Activated naive CD8-positive, alpha-beta T cell treated with anti-CD3 and anti-CD28 coated beads, Interleukin-2, amount 10 ng/mL, durations not matched to agents 7 days and 5 days (primary cell): ENCODE measurements at places on chromosomes 6 and 20. TPM values are rescaled to one million over a fixed set of nuclear protein-coding genes. Genes with fewer than 3 reads are reported as not detected.

The TRIM26 gene
- 75.5 TPM for total RNA-seq

- DNase-seq = no peak
Measured at GRCh38 chr6:41636833-41637193, 1.5 kb upstream of the MDFI start.

The ZNF165 gene
- total RNA-seq = 1.2 TPM

- DNase-seq = no peak
Measured at GRCh38 chr6:169489563-169490245, 212.1 kb downstream of the WDR27 start.

The ADGRB3 gene
- not detected for total RNA-seq

DNA sequence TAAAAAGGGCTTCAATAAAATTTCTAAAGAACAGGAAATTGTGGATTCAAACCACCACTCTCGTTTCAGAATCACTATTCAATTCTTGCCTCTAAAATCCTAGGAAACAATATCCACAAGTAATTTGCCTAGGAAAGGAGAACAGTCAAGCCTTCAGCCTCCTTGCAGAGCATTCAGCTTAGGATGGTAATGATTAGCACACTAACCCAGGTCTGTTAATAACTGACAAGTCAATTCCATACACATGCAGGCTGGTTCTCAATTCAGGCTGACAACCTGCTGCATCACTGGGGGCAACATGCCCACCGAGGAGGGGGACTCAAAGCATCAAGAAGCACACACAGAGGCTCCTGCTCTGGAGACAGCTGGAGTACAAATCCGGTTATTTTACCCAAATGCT, 57.6 kb downstream of the GMDS start:
- DNase-seq = no peak

The LYRM4 gene
- total RNA-seq = 26.5 TPM

The CDSN gene
- total RNA-seq = not detected

DNA sequence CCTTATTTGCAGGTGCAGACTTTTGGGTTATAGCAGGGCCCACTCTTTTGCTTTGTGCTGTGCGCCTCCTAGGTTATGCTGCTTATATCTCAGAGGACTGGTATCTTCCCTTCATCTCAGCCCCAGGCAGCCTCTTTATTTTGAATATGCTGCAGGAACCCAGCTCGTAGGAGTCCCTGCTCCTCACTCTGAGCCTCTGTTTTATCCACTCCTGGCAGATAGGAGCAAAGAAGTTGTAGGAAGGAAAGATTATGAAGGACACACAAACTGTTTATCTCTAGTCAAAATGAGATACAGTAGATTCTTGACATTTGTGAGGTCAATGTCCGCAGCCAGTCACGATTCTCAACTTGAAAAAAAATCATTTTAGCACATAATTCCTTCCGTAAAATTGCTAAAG, 15.6 kb downstream of the L3MBTL3 start:
- no peak for DNase-seq

DNA sequence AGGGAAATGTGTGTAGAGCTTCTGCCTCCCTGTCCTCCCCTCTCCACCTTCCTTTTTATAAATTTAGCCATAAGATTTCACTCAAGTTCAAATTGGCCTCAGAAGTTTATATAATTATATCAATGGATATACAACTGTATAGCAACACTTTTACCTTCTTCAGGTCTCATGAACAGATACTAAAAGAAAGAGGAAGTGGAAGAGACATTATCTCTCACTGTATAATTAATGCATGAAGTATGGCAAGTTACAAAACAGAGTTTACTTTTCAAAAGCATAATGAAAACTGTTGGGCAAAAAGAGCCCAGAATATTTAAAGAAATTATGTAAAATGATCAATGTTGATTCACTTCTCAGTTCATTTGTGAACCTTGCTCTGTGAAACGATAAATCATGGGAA, 99.7 kb downstream of the PDE7B start:
- DNase-seq = no peak

The GPR6 gene
- total RNA-seq = not detected

DNA sequence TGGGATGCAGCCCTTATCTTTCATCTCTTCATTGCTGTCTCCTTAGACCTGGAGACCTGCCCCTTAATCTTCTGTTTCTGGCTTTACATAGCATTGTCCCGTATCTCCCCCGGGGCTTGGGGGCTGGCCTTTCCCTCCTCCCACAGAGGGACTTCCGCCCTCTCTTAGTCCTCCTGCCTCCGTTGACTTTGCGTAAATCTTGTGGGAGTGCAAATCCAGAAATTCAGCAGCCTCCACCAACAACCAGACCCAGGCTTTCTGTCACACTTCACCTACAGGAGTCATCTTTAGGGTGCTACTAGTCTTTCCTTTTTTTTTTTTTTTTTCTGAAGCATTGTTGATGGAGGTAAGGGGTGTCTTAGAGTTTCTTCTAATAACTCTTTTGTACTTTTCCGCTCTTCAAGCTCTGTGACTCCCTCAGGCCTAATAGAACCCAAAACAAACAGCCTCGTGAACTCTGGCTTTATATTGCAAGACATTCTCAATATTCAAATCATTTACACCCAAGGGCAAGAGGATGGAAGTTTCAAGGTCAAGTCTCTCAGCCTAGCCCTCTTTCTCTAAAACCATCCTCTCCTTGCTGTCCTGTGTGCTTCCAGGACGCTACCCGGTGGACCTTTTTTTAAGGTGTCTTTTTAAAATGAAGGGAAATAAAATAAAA, 66.2 kb downstream of the RREB1 start:
- DNase-seq = no peak

GRCh38 chr20:24357177-24357576, 112.3 kb upstream of the SYNDIG1 start:
- DNase-seq = no peak

The WFDC2 gene
- total RNA-seq = not detected

GRCh38 chr6:28064272-28064671, 16.1 kb upstream of the ZNF165 start:
- DNase-seq = no peak

The GPSM3 gene
- 251 TPM for total RNA-seq

The BACH2 gene
- 65.8 TPM for total RNA-seq

DNA sequence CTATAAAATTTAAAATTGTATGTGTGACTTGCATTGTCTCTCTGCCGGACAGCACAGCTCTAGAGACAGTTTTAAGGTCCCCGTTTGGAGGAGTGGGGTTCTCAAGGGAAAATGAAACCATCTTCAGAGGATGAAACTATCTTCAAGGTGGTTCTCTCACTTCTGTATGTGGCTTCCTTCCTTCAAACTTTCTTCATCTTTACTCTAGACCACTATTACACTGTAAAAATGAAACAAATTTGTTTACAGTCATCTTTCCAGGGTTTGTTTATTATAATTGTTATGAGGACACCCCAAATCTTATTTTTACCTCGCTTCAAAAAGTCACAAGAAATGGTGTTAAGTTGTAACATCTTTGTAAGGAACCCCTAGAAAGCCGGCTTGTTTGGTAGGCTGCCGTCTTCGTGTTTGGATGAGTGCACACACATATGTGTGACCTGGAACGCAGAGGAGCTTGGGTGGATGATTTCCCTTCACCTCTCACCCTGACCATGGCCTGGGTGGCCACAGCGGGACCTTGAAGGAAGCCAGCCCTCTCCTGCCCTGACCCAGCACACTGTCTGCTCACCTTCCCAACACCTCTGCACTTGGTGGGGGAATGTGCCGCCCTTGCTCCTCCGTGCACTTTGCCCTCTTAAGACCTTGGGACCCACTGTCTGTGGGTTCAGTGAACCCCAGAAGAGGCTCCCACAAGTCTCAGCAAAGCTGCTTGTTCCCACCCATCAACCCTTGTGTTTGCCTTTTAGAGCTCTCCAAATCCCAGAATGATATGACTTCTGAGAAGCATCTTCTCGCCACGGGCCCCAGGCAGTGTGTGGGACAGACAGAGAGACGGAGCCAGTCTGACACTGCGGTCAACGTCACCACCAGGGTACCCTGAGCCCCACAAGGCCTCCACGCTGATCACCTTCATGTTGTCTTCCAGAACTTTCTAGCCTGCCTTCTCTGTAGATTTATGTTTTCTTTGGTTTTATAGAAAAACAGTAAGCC, 67.8 kb downstream of the SYTL3 start:
- DNase-seq = no peak

- DNase-seq = no peak
Measured at GRCh38 chr6:6927521-6928361, 180.0 kb upstream of the RREB1 start.

- no peak for DNase-seq
Measured at GRCh38 chr20:35871259-35871771, 83.0 kb downstream of the SCAND1 start.

The BNIP5 gene
- total RNA-seq = not detected

DNA sequence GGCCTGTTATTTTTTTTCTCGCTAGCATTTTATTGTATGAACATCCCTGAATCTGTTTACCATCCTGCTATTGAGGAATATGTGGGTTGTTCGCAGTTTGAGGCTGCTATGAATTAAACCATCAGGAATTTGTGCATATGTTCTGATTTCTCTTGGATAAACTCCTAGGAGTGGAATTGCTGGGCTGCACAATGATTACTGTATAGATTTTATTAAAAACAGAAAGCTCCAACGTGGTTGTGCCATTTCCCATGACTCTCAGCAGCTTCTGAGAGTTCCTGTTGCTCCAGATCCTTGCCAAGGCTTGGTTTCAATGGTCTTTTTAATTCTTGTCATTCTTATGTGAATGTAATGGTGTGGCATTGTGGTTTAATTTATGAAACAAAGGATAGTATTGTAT, 75.1 kb downstream of the EDN3 start:
- DNase-seq = no peak

The SLC22A7 gene
- not detected for total RNA-seq

The MRAP2 gene
- total RNA-seq = not detected

DNA sequence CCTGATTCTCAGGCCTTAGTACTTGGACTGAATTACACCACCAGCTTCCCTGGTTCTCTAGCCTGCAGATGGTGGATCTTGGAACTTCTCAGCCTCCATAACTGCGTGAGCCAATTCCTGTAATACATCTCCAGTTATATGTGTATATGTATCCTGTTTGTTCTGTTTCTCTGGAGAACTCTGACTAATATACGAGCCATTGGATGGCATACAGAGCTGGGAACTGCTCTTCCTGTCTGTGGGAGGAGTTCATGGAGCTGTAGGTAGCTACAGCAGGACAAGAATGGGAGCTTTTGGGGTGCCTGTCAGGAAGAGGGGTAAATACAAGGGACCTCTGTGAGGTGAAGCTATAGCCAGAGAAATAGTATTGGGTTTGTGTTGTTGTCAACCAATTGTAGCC, 41.2 kb downstream of the TMEM14A start:
- no peak for DNase-seq

The ZC3H12D gene
- 25.5 TPM for total RNA-seq

The SEMG1 gene
- total RNA-seq = not detected

GRCh38 chr20:9071976-9072726, 3.3 kb downstream of the PLCB4 start:
- DNase-seq = no peak

DNA sequence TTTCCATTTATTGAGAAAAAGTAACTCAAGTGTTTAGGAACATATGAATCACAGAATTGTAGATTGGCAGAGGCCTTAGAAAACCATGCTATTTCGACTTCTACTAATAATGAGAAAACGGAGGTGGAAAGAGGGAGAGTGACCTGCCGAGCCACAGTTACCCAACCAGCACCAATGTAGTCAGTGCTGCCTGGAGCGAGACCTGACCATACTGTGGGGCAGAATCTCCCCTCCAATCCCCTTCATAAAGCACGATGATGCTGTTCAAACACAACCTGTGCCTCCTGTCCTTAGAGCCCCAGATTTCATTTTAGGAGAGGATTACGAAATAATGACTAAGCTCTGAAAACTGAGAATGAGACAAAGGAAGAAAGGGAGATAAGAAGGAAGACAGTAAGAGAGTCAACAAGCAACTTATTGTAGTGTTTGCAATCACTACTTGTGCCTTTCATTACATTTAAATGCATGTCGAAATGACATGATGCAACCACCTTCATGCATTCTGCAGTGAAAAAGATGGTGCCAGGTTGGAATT, 70.6 kb downstream of the ATXN1 start:
- no peak for DNase-seq

- DNase-seq = no peak
Measured at GRCh38 chr6:138031417-138031816, 75.8 kb downstream of the PERP start.

DNA sequence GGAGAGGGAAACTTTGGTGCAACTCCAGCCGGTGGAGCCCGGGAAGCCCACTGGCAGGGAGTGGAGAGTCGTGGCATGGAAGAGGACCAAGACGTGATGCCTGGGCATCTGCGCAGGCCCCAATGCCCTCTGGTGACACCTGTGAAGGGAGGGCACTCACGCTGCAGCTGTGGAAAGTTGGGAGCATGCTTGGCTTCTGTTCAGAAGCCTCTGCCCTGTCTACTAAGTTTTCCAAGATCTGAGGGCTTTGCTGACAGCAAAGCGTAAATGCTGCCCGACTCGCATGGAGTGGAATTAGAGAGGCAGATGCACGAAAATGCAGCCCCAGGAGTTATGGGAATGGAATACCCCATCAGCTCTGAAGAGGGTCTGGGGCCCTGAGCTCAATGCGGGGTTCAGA, 75.7 kb downstream of the SYNDIG1 start:
- DNase-seq = no peak
